ENCODE measurements at places on chromosomes 13 and 19. TPM values are rescaled to one million over a fixed set of nuclear protein-coding genes. Genes with fewer than 3 reads are reported as not detected.

Gene FUT1
- not detected for total RNA-seq

Gene LYPD5
- not detected for total RNA-seq

DNA sequence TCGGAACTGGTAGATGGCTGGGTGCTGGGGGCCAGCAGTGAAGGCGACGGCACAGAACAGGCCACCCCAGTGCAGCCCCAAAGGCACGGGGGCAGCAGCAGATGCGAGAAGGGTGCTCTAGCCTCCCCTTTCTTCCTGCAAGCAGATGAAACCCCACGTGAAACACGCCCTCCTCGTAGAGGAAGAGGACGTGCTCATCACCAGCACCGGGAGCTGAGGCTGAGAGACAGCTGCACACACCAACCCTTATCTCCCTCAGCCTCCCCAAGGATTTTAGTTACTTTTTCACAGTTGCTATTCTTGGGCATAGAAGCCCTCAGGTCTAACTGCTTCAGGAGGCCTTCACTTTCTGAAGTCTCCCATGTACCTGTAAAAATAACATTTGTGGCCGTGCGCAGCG is 11.9 kb downstream of the ZNF787 start:
- no peak overlapping the region for H3K27ac ChIP-seq
- peaks cover 33% of the 10 kb centered on the region for H3K36me3 ChIP-seq

DNA sequence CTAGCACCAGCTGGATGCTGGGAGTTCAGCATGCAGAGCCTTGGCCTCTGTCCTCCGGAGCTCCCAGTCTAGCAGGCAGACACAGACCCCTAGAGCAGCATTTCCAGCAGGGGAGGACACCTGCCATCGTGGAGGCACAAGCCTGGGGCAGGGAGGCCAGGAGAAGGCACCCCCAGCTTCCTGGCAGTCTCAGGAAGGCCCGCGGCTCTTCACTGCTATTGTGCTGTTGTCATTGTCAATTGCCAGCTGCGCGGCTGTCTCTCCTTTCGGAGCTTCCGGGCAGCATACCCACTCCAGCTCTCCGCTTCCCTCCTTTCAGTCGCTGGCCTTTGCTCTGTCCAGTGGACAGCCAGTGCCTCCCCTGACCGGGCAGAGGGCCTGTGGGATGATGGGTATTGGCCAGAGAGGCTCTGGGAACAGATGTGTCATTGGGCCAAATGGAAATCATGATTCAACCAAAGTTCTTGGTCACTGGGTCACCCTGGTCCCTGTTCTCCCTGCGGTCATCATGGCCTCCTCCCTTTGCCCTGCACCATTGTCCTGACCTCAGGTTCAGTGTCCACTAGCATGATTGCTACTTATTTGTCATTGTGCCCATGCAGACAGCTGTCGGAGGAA is 93.0 kb downstream of the SLC7A1 start:
- no peak overlapping the region for H3K27ac ChIP-seq
- no peaks in the 10 kb centered on the region for H3K36me3 ChIP-seq
- no peak overlapping the region for H3K4me3 ChIP-seq
- H3K4me1 ChIP-seq = 0 out of 2 replicates have a peak, but pooled peaks cover 3% of the 10 kb centered on the region

GRCh38 chr13:98977568-98978265 is at the start of gene DOCK9:
DOCK9 (minus strand) TSS chr13:98978064; CDS start chr13:98977909, 155 bp downstream.
- peak within 1 kb of the TSS; percentile 31 for H3K4me3 ChIP-seq
- H3K27ac ChIP-seq = peak within 1 kb of the TSS; percentile 31
- DNase-seq = peak; percentile 95
- no peaks in the 10 kb centered on the region for H3K27me3 ChIP-seq
- peaks cover 48% of the 10 kb centered on the region for H3K4me1 ChIP-seq
- no peaks in the 10 kb centered on the region for H3K36me3 ChIP-seq

- H3K4me3 ChIP-seq = no peak overlapping the region
- H3K27me3 ChIP-seq = peaks cover 16% of the 10 kb centered on the region
- H3K27ac ChIP-seq = no peak overlapping the region
These were observed 59.9 kb upstream of the KCTD15 start for GRCh38 chr19:33736787-33737186.

- H3K4me1 ChIP-seq = peaks cover 28% of the 10 kb centered on the region
- no peaks in the 10 kb centered on the region for H3K27me3 ChIP-seq
- no peak overlapping the region for H3K27ac ChIP-seq
- no peak overlapping the region for H3K4me3 ChIP-seq
- DNase-seq = no peak
These were observed 68.7 kb downstream of the RASL11A start for GRCh38 chr13:27339299-27339698.

GRCh38 chr13:19657872-19658591 is 24.6 kb downstream of the MPHOSPH8 start:
- DNase-seq = no peak
- H3K27me3 ChIP-seq = no peaks in the 10 kb centered on the region

- H3K27ac ChIP-seq = no peak overlapping the region
- H3K27me3 ChIP-seq = no peaks in the 10 kb centered on the region
- DNase-seq = no peak
These were observed 41.1 kb downstream of the ITGBL1 start for GRCh38 chr13:101493541-101493940.

DNA sequence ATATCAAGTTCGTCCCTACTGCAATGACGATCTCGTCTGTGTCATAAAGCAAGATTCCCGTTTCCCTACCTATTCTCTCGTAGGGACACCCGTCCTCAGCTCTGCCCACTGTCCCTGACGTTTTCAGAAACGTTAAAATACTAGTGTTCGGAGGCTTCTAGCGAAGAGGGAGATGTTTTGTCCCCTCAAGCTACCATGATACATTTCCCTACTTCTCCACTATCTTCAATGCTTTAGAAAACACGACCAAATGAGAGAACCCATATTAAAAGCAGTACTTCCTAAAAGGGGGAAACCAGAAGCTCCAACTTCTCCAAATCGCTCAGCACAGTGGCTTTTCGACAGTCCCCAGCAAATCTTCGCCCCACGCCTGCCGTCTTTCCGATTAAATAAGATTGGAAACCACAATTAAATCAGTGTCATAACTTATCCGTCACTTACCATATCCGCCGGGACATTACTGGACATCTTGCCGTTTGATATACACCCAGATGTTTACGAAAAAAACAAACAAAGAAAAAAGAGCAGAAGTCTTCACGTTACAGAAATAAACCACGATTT is 1.3 kb downstream of the UBL3 start:
- H3K36me3 ChIP-seq = no peaks in the 10 kb centered on the region
- peak overlapping the region; percentile 92 for H3K27ac ChIP-seq
- H3K4me3 ChIP-seq = peak overlapping the region; percentile 72
- peaks cover 27% of the 10 kb centered on the region for H3K4me1 ChIP-seq

DNA sequence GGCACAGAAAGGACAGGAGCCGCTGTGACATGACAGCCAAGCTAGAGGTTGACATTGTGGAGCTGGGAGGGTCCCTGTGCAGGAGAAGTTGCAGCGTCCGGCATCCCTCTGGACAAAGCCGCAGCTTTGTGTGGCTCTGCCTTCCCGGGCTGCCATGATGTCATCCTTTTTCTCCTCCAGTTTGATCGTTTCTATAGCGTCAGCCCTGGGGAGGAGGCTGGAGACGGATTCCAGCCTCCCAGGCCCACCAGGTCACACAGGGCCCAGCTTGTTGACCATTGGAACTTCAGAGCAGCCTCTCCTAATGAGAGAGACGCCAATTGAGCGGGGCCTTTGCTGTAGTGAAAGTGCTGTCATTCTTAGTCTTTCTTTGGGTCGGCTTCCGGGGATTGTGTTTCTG is 3.8 kb upstream of the KCNJ14 start:
- no peaks in the 10 kb centered on the region for H3K27me3 ChIP-seq
- peaks cover 4% of the 10 kb centered on the region for H3K4me1 ChIP-seq
- no peak overlapping the region for H3K27ac ChIP-seq
- H3K36me3 ChIP-seq = peaks cover 80% of the 10 kb centered on the region

Measured in SJSA1 (cell line).